ENCODE measurements at places on chromosomes 11 and 22.

- DNase-seq, result no peak
Observed at GRCh38 chr22:34113381-34113780, 193.1 kb upstream of the LARGE1 start.

DNA sequence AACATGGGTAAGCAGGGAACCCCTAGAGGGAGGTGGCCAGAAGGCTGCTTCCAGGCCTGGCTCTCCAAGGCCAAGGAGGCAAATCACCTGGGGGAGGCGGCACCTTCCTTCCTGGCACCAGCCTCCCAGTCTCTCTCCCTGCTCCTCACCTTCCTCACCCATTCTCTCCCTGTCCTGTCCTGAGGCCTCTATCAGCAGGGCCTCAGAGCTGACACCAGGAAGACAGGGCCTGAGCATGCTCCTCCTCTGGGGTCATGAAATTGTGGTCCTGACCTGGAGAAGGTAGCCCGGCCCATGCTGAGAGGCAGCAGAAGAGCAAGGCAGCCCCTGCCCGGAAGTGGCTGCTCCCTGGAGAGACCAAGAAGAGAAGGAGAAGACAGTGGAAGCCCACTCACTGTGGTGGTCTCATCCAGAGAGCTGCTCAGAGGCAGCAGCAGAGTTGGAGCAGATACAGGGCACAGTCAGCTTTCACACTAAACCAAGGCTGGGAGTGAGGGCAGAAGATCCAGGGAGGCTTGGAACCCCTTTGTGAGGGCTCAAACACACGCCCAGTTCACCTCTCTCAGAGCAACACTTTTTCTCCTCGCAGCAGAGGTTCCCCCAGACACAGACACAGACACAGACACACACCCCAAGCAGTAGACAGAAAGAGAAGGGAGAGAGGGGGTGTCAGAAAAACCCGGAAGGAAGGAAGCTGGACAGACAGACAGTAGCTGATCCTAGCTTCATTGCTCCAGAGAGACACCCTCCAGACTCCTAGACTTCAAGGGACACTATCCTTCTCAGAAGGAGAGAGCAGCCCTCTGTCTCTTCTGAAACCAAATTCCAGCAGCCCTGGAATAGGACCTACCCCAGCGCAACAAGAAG, 1.8 kb downstream of the BCL9L start:
- no peak for DNase-seq

DNA sequence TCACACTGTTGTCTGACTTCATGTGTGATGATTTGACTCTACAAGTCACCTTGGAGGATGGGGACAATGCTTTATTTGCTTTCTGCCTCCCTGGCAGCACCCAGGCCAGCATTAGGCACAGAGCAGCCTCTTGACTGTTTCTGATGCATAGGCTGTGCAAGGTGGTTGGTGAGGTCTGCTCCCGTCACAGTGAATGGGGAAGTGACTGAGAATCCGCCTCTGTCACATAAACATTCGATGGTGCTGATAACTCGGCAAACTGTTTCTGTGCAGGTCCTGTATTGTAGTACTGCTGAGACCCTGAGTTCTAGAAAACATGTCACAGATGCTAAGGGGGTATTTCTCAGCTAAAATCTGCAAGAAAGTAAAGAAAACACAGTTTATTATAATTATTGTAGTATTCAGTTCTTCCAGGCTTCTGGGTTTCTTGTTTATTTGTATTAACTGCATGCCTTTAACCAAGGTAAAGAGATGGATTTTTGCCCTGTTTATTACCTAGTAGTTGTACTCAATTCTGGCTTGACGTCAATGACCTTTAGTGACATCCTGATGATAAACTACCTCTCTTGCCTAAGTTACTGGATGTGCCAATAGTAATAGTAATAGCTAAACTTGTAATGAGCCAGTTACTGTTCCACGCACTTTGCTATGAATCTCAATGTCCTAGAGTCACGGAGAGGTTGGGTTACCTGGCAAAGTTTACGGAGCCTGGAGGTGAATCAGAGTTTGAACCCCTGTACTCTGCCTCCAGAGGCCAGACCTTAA, 24.8 kb upstream of the RCN1 start:
- DNase-seq, result no peak

GRCh38 chr11:71209181-71209580, 43.2 kb downstream of the SHANK2 start:
- DNase-seq, result no peak

GRCh38 chr22:28017558-28017820, 98.4 kb upstream of the PITPNB start:
- no peak for DNase-seq

- no peak for DNase-seq
Observed at GRCh38 chr11:130831506-130831905, 84.8 kb downstream of the SNX19 start.

DNA sequence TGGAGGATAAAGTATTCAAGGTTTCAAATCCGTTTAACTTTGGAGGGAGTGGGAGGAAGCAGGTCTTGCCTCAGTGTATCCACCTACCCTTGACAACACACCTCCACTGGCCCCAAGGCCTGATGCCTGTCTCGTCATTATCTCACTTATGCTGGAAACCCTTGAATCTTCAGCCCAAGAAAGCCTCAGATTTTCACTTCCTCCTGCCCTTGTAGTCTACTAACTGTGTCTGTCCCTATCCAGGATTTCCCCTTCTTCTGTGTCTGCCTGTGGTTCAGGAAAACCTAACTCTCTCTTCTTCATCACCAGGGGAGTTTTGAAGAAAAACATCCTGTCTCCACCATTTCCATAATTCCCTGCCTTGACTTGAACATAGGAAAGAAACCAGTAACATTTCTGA, 56.1 kb downstream of the SYT9 start:
- DNase-seq, result no peak

- DNase-seq, result no peak
Observed at GRCh38 chr22:37784829-37785495, 22.8 kb upstream of the GCAT start.

DNA sequence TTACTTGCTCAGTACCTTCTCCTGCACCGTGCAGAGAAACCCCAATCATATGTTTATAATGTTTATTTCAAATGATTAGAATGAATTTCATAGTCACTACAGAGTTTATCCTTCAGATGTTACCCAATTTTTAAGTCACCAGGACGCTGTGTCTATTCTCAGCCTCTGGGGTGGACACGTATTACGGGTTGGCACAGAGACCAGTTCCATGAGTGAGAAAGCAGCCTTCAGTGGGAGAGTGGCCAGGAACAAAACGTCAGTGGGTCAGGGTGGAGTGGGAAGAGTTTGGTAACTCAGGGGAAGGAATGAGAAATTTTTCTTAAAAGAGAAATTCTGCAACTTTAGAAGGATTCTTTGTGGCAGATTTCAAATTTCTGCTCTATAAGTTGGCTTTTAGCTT, 77.1 kb upstream of the MTMR2 start:
- no peak for DNase-seq
